LoVo (cell line): ENCODE measurements at places on chromosomes 4 and X.

- no peak for DNase-seq
Observed at GRCh38 chr4:85676050-85676425, 201.1 kb downstream of the ARHGAP24 start.

GRCh38 chr4:182649698-182650477 lies 267.3 kb downstream of the DCTD start:
- no peak for DNase-seq

GRCh38 chr4:8468746-8469535 lies 28.4 kb downstream of the TRMT44 start:
- peak; percentile 36 for DNase-seq

GRCh38 chr4:98851806-98852205 lies 77.1 kb downstream of the EIF4E start:
- DNase-seq: no peak

- DNase-seq: no peak
Observed at GRCh38 chr4:53622739-53623151, 31.5 kb upstream of the LNX1 start.

- no peak for DNase-seq
Observed at GRCh38 chr4:138087066-138087719, 155.0 kb downstream of the SLC7A11 start.

DNA sequence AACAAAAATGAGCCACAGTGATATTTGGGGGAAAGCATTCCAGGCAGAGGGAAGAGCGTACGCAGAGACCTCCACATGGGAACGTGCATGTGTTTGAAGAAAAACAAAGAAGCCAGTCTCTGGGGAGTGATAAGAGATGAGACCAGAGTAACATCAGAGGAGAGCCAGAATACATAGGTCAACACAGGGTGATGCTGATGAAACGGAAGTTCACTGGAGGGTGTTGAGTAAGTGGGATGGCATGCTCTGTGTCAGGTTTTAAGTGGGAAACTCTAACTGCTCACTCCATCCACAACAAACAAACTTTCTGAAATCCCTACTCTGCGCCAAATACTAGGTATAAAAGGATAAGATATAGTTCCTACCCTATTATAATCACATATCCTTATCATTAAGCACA lies 110.0 kb downstream of the ARHGAP6 start:
- DNase-seq: no peak

- no peak for DNase-seq
Observed at GRCh38 chr4:87049508-87049907, 114.7 kb downstream of the AFF1 start.

- DNase-seq: no peak
Observed at GRCh38 chr4:126583509-126583908, 1049.2 kb upstream of the INTU start.

DNA sequence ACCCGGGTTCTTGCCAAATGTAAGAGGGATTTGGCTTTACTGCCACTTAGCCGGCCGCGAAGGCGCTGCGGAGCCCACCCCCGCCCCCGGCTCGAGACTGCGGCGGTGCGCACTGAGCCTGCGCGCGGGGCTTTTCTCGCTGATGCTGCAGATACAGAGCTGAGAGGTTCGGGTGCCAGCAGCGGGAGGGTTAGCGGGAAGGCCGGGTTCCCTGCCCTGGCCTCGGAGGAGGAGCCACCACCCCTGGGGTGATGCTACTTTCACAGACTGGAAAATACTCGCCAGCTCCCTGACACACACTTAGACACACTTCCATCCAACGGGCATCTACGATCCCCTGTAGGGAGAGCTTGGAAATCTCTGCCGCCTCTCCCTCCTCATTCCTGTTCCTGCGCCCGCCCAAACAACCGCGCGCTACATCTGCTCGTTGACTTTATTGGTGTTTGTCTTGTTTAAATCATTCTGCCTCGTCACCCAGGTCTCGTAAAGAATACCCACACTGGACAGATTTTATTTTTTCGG lies 2.1 kb upstream of the PCDH7 start:
- DNase-seq: no peak
